ENCODE measurements at places on chromosomes 2 and 18.

DNA sequence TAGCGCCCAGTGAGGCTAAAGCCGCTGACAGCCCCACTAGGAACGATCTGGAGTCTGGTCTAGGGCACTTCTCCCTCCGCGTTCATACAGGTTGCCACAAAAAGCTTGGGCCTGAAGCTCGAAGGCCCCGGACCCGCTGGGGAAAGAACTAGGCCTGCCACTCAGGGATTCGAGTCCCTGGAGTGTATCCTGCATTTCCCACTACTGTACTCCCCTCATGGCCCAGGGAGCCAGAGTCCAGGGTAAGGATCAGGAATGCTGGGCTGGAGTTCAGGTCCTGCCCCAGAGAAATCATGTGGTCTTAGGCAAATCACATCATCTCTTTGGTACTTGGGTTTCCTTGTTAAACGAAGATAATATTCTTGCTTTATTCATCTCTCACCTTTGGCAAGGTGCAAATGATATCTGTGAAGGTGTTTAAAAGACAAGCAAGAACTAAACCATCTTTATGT lies 1.4 kb upstream of the ZFP36L2 start:
- peak; percentile 14 for DNase-seq

GRCh38 chr18:44693030-44693784 lies 12.5 kb downstream of the SETBP1 start:
- DNase-seq, result no peak

- DNase-seq, result no peak
Observed at GRCh38 chr2:154193246-154193645, 321.5 kb downstream of the GALNT13 start.

- peak; percentile 84 for DNase-seq
Observed at GRCh38 chr2:14632133-14632936, at the start of gene LRATD1. Gene LRATD1 (plus strand): TSS chr2:14632717. CDS start chr2:14633980, 1,263 bp downstream.

GRCh38 chr2:86331384-86331783 lies 6.0 kb downstream of the REEP1 start:
- no peak for DNase-seq

- DNase-seq, result no peak
Observed at GRCh38 chr2:30030361-30030760, 109.0 kb upstream of the ALK start.

DNA sequence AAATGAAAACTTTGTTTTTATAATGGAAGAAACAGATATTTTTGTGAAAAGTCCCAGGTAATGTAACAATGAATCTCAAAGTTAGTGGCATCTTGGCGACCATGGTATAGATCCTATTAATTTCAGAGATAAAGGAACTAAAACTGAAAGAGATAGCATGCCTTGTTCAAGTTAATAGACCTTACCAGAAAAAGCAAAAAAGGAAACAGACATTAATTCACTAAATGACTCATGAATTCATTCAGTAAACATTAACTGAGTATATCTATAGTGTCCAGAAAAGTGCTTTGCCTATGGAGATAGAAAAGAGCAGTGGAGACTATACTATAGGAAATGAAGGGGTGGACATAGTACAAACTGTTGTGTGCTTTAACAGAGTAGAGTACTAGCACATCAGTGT lies 763.3 kb downstream of the TRIB2 start:
- DNase-seq, result no peak

- DNase-seq, result no peak
Observed at GRCh38 chr2:175872721-175873120, 129.3 kb downstream of the LNPK start.

GRCh38 chr2:96197546-96198255 lies 10.9 kb downstream of the STARD7 start:
- DNase-seq, result no peak

DNA sequence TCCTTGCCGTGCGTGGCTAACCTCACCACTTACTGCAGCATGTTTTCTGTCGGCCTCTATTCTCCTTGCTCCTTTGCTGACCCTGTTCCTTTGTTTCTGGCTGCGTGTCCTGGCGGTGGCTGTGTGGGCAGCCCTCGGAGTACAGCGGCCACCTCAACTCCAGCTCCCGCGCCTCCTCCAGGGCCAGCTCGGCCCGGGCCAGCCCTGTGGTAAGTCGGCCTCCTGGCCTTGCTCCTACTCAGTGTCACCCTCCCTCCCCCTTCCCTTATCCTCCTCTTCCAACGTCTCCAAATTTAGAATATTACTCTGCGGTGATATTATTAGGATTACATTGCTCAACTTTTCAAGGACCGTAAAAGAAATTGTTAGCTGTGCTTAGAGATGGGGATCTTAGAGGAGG lies 59.5 kb upstream of the RBM44 start:
- no peak for DNase-seq

DNA sequence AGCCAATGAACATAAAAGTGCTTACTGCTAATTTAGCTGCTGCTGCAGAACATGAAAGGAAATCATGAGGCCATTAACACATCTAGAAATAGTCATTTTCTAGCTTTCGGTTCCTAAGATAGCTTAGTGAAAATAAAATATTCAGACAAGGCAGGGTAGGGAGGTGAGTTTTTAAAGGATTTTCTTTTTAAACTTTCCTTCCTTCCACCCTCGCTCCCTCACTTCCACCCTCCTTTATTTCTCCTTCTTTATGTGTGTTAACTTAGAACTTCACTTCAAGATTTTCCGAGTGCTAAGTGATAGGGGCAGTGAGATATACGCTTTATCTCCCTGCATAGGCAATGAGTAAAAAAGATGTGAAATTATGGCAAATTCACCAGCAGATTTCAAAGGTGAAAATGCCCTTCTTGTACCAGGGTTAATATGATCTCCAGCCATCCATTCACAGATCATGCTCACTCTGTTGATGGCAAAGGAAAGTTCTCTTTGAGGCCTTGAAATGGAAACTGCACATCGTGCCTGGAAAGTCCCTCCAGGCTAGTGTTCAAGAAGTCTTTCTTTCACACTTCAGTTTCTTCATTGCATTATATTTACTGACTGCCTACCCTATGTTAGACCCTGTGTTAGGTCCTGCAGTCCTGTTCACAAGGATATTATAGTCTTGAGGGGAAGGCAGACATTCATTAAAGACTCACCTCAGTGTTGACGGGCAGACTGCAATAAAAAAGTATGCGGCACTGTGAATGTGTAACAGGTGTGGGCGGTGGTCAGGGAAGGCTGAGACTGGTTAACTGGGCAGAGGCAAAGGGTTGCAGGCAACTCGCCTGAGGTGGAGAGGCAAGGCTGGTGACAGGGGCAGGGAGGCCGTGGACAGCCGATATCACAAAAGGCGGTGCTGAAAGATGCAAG lies 200.8 kb downstream of the PLCL1 start:
- no peak for DNase-seq

DNA sequence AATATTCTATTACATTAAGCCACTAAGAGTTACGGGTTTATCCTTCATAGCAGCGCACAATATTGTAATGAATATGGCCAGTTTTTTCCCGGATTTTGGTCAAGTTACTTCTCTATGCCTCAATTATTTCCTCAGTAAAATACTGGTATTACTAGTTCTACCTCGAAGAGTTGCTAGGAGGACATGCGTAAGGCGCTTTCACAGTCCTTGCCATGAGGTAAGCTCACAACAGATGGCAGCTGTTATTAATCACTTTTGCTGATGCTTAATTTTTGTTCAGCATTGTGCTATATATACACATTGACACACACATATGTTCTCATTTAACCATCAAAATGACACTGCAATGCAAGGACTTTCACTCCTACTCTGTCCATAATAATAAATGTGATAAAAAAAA lies 101.5 kb downstream of the SCG2 start:
- DNase-seq, result no peak

DNA sequence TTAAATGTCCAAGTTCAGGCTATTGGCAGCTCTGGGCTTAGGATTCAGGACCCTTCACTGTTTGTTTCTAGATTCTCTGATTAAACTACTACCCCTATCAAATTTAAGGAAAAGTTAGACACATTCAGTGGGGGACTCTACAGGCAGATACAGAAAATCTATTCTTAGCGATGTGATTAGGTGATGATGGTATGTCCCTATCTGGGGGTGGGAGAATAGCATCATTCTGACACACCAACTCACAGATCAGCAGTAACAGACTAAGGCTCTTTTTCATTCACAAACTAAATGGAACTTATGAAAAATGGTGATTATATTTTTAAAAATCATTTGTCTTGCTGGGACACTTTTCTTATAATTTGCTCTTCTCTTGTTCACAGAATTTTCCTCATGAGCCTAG lies 232.9 kb upstream of the CDH2 start:
- no peak for DNase-seq

DNA sequence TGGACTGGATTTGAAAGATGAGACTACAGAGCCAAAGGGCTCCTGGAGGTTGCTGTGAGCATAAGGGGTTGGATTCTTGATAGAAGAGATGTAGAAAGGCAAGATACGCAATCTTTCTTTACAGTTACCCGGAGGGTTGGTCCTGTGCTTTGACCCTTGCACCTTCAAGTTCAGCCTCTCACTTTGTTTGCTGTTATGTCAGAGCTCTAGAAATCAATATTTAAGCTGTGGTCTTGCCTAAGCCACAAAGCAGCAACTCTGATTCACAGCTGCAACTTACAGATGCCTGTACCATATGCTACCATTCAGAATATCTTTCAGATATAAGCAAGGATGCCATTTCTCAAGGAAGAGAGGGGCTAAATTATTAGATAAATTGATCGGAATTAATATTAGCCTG lies 943.1 kb upstream of the LRRTM1 start:
- no peak for DNase-seq

DNA sequence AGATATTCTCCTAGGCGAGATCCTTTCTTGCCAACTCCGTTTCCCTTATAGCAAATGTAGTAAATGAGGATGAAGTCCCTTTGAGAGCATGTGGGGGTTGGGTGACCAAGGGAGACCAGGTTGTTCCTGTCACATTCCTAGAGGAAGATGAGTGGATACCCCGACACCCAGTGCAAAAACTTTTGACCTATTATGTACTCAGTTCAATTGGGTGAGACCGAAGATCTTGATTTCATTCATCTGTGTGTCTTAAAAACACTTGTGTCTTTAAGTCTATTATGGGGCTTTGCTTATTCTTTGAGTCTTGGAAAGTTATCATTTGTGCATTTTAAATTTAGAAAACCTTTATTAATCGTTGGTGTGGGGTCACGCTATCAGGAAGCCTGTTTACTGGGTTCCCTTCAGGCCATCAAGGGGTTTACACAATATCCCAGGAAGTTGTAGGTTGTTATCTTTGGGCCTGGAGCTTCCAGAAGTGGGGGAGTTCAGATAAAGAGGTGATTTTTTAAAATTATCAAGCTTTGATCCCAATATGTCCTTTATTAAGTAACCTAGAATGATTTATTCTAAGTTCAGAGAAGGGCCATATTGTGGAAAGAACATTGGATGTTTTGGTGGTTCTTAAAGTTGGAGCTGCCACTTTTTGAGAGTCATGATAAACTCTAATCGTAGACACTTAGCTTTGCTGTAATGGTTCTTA lies 2.8 kb downstream of the RHOB start:
- DNase-seq, result peak; percentile 28

DNA sequence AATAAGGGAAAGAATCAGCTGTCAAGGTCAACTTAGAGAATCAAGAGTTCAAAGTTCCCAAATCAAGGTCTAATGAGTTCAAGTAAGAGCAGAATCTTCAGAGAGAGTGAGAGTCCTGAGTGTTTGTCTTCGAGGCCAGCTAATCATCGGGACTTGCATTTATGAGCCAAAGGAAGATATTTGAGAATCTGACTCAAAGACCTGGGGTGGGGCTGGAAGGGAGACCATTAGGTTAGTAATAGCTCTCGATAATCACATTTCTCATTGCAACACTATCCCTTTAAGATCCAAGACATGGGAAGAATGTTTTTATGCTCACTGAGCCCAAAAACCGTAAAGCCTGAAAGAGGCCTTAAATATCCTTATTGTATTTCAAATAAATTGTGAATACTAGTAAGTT lies 72.0 kb upstream of the FSHR start:
- DNase-seq, result no peak

- DNase-seq, result peak; percentile 65
Observed at GRCh38 chr2:39099870-39100728, 20.8 kb downstream of the SOS1 start.

- DNase-seq, result no peak
Observed at GRCh38 chr2:170026361-170026760, 151.6 kb upstream of the MYO3B start.

GRCh38 chr2:102143450-102143985 lies 972 bp downstream of the IL1R1 start:
- DNase-seq, result no peak

DNA sequence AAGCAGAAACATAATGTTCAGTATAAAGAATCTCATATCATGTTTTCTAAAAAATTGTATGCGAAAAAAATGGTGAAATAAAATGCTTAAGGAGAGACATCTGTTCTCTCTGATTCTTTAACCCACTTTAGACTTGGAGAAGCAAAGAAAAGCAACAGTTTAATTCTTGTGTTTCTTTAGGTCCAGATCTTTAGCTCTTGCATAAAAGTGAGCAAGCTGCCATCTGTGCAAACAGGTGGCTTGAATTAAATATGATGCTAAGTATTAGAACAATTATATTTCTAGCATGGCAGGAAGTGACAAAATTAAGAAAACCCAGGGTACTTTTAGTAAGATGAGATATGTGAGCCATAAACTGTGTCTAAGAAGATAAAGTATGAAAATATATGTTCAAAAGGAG lies 1038.3 kb downstream of the DPP10 start:
- DNase-seq, result no peak

- DNase-seq, result no peak
Observed at GRCh38 chr2:57973621-57974186, 72.9 kb upstream of the VRK2 start.

DNA sequence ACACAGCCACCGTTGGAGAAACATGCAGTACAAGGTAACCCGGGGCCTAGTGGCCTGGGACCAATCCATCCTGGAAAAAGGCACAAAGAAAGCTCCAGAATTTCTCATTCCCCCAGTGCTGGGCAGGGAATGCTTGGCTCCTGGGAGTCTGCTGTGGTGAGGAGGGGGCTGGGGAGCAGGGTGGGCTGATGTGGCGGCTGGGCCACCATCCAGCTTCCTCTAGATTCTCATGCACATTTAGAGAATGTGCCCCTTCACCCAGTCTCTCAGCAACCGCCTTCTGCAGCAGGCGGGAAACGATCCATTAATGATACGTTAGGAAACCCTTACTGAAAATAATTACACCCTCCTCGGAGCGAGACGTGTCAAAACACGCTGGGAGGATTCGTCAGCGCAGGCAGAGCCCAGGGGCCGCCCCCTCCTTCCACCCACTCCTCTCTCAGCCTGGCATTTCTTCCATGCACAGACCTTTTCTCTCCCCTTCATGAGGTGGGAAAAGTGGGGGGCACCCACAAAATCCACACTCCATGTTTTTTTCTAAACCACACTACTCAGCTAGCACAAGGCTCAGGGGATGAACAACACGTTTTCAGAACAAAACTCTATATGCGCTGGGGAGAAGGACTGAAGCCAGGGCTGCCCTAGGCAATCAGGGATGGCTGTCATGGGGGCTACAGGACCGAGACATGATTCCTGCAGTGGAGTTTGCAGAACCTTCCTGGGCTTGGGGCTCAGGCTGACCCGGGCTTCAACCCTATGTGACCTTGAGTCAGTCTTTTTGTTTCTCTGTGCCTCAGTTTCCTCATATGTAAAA lies 56.1 kb upstream of the SMAD7 start:
- no peak for DNase-seq

GRCh38 chr2:148534416-148535204 lies 109.9 kb upstream of the EPC2 start:
- no peak for DNase-seq

GRCh38 chr2:39839261-39839848 lies 60.3 kb upstream of the THUMPD2 start:
- DNase-seq, result no peak

GRCh38 chr2:150674283-150674682 lies 186.8 kb upstream of the RND3 start:
- DNase-seq, result no peak

- no peak for DNase-seq
Observed at GRCh38 chr2:110842048-110842447, 109.7 kb downstream of the ACOXL start.
